Stimulated activated CD8-positive, alpha-beta memory T cell treated with anti-CD3 and anti-CD28 coated beads, Interleukin-4, amount 100 ng/mL, for 48 hours (primary cell): ENCODE measurements at places on chromosomes 12 and 14.

DNA sequence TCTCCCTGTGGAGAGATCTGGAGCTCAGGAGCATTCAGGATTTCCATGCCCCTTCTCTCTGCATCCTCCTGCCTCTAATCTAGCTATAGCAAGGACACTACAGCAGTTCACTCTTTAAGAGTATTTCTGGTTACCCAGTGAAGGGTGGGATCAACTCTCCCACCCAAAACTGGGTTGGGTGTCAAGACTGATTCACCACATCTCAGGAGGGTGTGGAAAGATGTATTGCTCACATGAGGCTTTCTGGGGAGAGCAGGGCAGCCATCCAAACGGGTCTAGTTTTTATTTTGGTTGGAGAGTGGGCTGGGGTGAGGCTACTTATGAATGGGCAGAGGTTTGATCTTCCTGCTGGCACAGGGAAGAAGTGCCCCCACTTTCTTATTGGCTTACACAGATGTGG is 18.6 kb downstream of the C12orf75 start:
- no peak for DNase-seq

- no peak for DNase-seq
Measured at GRCh38 chr12:42130672-42131402, 13.8 kb downstream of the GXYLT1 start.

DNA sequence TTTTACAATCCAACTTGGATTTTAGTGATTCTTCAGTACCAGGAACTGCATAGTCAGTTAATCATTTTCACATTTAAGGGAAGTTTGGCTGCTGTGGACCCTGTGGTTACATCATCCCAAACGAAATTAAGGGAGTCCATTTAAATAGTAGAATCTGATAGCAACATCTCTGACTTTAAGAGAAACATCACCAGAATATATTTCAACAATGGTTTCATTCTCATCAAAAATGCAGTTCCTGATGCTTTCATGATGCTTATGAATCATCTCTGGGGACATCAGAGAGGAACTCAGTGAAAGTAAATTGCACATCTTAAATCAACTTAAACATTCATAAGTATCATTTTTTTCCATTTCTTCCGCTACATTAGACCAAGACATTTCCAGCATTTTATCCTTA is 1170.7 kb downstream of the FSCB start:
- DNase-seq = no peak

DNA sequence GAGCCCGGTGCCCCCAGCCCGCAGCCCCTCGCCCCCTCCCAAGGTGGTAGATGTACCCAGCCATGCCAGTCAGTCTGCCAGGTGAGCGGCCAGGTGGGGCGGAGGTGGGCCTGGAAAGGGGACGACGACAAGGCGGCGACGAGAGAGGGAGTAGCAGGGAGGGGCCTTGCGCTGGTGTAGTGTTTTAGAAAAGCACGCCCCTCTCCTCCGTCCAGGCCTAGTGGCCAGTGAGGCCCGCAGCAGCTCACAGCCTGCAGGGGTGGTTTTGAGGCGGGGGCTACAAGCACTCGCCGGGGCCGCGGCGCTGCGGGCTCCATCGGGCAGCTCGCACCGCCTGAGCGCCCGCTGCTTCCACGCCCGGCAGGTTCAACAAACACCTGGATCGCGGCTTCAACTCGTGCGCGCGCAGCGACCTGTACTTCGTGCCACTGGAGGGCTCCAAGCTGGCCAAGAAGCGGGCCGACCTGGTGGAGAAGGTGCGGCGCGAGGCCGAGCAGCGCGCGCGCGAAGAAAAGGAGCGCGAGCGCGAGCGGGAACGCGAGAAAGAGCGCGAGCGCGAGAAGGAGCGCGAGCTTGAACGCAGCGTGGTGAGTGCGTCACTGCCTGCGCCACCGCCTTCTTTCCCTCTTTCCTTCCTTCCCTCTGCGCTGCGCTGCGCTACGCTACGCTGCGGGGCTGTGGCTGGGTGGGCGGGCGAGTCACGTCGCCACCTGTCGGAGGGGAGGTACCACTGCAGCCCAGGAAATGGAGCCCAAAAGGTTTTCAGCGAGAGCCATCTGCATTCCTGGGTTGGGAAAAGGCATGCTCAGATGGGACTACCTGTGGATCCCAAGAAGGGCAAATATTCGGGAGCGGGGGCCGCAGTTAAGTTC is 5.9 kb upstream of the RNU7-1 start:
- DNase-seq = peak; percentile 95

DNA sequence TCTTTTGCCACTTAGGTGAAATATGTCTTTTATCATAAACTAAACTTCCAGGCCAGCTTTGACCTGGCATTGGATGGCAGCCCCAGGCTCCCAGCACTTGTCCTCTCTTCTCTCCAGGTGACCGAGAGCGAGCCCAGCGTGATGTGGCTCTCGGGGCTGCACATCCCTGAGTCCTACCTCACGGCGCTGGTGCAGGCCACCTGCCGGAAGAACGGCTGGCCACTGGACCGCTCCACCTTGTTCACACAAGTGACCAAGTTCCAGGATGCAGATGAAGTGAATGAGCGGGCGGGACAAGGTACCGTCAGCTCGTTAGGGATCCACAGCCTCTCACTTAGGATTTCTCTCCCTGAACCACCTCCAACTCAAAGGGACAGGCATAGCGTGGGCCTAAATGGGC is 39.4 kb downstream of the CCDC92 start:
- no peak for DNase-seq

GRCh38 chr12:45572114-45572513 is 157.4 kb upstream of the ARID2 start:
- DNase-seq = no peak

DNA sequence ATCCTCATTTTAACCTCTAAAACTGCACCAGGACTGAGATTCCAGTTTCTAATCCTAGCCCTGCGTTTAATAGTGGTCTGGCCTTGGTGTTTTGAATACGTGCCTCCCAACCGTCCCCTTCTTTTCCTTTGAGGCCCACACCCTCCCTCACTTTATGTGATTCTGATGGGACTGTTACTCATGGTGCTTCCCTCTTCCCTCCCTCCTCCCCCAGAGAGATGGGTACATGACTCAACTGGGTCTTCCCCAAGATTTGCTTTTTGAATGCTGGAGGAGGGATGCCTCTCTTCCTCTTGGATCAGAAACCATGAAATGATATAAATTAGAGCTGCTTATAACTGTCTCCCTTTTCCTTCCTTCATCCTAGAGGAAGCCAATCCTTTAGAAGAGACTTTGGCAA is 8.2 kb upstream of the PPP2R5E start:
- no peak for DNase-seq

DNA sequence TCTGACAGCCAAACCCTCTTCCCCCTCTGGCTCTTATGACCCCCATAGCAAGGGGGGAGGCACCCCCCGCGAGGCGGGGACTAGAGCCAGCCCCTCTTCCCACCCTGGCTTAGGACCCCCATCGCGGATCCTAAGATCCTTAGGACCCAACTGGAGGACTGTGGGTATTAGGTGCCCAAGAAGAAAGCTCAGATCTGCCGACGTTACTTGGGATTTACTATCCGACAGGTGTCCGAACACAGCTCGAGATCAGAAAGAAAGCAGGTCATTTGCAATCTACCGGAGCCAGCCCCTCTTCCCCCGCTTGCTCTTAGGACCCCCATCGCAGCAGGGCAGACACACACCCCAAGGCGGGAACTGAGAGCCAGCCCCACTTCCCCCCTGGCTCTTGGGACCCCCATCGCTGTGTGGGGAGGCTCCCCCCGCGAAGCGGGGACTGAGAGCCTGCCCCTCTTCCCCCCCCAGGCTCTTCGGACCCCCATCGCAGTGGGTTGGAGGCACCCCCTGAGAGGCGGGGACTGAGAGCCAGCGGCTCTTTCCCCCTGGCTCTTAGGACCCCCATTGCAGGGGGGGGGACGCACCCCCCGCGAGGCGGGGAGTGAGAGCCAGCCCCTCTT is 46.8 kb downstream of the DDX11 start:
- no peak for DNase-seq

GRCh38 chr12:119649202-119649808 is 18.6 kb upstream of the PRKAB1 start:
- no peak for DNase-seq

DNA sequence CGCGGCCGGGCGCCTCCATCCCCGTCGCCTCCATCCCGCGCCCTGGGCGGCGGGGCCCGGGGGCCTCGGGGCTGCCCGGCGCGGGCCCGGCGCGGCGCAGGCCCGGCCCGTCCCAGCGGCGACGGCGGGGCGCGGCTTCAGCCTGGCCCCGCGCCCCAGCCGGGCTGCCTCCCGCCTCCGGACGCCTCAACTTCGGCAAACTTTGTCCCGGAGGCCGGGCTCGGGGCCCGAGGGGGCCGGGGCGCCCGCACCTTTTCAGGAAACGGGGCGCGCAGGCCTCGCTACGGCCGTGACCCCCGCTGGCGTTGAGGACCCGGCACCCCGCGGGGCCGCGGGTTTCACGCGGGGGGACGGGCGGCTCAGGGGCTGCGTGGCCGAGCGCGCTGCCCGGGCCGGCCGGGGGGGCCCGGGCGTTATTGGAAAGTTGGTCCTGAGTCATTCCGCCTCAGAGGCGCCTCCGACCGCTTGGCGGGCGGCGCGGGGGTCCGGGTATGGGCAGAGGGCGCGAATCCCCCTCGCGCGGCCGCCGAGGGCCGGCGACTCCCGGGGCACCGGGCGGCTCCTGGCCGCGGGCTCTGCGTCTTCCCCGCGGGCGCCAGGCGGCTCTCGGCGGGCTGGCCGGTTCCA is 575 bp downstream of the TRAF3 start:
- DNase-seq = no peak

DNA sequence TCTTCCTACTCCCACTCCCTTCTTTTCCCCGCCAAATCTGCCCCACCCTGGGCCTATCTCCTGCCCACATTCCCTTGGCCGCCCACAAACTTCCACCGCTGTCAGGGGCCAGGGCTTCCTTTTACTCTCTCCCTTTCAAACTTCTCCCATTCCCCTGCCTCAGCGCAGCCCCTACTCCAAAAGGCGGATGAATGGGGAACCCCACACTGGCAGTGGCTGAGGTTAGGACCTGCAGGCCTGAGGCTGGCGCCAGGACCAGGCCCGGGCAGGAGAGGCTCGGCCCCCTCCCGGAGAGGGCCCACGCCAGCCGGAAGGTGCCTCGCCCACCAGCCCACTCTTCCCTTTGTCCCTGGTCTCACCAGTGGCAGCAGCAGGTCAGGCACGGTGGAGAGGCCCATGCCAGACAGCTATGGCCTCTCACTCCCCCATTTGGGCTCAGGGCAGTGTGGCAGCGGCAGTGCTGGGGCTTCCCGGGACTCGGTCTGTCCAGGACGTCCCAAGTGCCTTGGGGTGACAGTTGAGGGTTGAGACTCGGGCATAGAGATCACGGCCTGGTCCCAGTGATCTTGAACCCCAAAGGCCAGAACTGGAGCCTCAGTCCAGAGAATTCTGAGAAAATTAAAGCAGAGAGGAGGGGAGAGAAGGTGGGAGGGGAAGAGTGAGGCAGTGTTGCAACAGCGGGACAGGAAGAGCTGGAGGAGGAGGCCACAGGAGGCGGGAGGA is at the start of gene TNFRSF1A:
TSS of gene TNFRSF1A (minus strand) at position 660 of the 723 bp plus-strand sequence. CDS start at position 398, 262 bp downstream.
- DNase-seq = peak; percentile 64

DNA sequence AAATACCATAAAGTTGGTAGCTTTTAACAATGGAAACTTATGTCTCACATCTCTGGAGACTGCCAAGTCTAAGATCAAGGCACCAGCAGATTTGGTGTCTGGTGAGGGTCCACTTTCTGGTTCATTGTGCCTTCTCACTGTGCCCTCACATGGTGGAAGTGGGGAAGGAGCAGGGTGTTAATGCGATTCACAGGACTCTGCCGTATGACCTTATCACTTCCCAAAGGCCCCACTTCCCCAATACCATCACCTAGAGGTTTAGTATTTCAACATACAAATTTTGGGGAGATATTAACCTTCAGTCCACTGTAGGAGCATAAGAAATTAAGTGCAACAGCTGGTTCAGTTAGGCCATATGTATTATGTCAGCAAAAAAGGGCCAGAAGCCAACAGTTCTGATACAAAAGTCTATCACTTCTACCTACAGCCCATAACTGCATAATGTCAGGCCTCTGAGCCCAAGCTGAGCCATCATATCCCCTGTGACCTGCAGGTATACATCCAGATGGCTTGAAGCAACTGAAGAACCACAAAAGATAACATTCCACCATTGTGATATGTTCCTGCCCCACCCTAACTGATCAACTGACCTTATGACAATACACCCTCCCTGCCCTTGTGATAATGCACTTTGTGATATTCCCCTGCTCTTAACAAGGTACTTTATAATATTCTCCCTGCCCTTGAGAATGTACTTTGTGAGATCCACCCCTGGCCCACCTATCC is 24.7 kb downstream of the DDHD1 start:
- DNase-seq = no peak
